ENCODE measurements at places on chromosomes 4 and X.
A peak's percentile ranks its signal among the peaks of the same experiment; 100 is the strongest.

DNA sequence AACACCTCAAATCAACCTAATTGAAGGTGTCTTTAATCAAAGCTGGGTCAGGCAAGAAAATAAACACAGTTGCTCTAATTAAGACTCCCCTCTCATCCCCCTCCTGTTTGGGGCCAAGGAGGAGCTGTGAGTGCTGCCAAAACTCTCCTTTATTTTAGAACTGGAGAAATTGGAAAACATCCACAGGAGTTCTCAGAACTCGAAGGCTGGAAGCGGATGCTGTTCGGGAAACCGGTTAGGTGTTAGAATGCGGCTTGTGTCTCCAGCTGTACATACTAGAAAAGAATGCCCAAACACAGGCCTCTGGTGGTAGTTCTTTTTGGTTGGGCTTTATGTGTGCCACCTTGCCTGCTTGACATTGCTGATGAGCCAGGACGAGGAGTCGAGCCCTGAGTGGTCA lies 118.2 kb downstream of the GPR143 start:
- no peak for DNase-seq

- no peak for DNase-seq
Observed at GRCh38 chrX:17829566-17829965, 31.5 kb downstream of the RAI2 start.

GRCh38 chrX:115561605-115562479 lies 868 bp downstream of the PLS3 start:
- DNase-seq: no peak

GRCh38 chr4:42570221-42570620 lies 86.7 kb downstream of the ATP8A1 start:
- DNase-seq: no peak

- DNase-seq: no peak
Observed at GRCh38 chr4:11495291-11495690, 66.6 kb upstream of the HS3ST1 start.

- no peak for DNase-seq
Observed at GRCh38 chrX:19595043-19595677, 79.9 kb upstream of the MAP3K15 start.

DNA sequence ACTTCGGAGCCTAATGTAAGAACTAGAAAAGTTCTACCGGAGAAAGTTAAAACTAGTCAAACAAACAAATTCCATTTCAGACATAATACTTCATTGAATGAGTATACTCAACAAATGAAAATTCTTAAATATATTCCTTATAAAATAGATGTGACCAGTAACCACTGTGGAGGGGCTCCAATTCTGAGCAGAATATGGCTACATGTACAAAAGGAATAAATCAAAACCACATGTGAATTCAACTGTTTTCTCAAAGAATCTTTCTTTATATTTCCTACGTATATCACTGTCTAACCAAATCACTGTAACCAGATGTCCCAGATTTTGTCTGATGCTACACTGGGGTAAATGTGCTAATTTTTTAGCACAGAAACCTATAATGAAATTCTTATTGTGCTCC lies 49.0 kb downstream of the HTN1 start:
- no peak for DNase-seq

DNA sequence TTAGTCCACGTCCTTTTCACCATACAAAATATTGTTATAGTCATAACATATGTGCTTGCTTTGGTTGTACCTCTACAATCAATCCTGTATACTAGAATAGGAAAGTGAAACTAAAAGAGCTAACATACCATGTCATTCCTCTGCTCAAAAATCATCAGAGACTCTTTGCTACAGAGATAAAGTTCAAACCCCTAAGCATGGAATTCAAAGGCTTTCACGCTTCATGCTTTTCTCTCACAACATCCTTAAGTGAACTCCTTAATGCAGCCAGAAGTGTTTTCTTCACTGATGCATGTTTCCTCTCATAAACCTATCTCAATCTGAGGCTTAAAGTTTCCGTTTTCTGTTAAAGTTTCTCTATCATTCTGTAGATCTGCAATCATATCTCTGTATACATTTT lies 744.6 kb upstream of the IGFBP7 start:
- peak; percentile 2 for DNase-seq

DNA sequence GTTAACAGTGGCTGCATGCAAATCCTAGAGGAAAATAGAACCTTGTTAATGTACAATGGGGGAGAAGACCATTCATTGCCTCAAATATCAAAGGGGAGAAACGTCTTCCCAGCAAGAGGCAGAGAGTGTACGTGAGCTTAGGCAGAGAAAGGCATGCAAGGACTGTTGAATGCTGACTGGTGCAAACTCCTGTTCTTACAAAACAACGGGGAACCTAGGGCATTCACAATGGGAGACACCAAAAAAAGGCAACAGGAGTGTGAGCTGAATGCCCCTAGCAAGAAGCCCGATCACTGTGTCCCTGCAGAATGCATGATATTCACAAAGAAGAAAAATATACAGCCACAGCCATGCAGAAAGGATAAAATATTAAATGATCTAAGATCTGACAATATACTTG lies 184.9 kb downstream of the NSUN7 start:
- DNase-seq: no peak

- DNase-seq: no peak
Observed at GRCh38 chr4:125352521-125352920, 37.8 kb downstream of the FAT4 start.

GRCh38 chr4:85125688-85126087 lies 159.2 kb upstream of the WDFY3 start:
- DNase-seq: no peak

DNA sequence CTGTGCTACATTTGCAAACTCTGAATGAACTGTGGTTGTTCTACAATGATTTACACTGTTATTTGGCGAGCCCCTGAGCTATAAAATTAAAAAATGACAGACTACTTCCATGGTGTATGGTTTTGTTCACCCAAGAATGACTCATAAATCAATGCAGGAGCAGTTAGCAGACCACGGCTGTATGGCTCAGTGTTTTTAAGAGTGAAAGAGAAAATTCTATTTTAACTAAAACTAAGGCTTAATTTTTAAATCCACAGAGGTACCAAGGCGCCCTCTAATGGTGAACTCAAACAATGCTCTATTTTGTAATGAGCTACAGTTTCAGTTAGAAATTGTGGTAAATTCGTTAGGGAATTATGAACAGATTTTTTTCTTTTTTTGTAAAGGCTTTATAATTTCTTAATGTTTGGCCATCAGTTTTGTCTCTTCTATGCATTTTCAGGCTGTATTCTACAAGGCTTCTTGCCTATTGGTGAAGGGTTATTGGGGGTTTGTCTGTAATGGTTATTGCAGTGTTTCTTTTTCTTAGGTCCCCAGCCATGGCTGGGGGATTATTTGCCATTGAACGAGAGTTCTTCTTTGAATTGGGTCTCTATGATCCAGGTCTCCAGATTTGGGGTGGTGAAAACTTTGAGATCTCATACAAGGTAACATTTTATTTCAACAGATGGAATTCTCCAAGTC lies 32.5 kb downstream of the HMGB2 start:
- DNase-seq: peak; percentile 33

DNA sequence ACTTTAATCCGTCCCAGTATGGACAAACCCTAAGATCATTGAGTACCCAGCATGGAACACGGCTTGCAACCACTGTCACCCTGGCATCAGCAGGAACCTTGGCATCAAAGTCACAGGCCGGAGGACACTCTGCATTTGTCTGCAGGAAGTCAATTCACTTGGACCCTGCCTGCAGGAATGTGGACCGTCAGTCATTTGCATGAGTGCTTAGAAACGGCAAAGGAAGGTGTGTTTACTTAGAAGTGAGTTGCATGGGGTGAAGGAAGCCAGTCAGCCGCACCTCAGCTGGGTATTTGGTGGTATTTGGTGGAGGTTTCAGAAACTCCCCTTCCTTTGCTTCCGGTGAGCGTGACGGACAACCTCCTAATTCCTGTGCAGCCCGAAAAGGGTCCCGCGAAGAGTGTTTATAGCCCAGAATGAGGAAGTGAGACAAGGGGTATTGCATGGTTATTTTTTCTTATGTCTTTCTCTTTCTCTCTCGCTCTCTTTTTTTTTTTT lies 15.5 kb downstream of the P2RY8 start:
- peak; percentile 81 for DNase-seq

- DNase-seq: no peak
Observed at GRCh38 chr4:15373363-15373762, 54.5 kb upstream of the C1QTNF7 start.

DNA sequence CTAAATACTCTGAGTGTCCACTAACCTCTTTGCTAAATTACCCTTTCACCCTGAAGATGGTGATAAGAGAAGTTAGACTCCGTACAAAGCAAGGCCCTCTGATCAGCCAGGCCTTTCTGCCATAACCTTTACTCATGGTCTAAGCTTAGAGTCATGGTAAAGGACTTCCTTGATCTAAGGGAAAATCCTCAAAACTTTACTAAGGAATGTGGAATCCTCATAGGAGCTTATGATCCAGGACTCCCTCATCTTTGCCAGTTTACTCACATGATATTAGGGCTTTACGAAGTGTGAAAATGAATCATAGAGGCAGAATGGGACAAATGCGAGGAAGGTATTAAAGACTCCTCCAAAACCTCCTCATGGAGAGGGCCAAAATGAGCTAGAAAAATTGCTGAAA lies 7.9 kb upstream of the FAM13A start:
- no peak for DNase-seq

GRCh38 chr4:137310166-137310565 lies 222.1 kb downstream of the PCDH18 start:
- no peak for DNase-seq

GRCh38 chr4:71253545-71253944 lies 85.3 kb upstream of the SLC4A4 start:
- DNase-seq: no peak

GRCh38 chr4:39233783-39234182 lies 51.5 kb downstream of the WDR19 start:
- no peak for DNase-seq

DNA sequence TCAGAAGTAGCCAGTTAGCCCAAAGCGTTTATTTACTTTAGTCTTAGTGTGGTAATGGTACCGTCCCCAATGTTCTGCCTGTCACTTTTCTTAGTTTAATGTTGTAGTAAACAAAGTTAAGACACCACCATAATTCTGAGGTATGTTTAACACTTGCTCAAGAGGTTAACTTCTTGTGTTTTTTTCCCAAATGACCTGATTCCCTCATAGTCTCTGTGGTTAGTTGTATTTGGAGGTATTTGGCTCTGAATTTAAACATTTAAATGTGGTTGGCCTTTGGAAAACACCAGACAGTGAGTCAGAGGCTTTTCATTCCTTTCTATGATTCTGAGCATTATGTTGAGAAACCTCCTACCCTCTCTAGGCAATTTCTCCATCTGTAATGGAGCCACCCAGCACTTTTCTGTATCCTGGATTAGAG lies 47.9 kb downstream of the CXCL1 start:
- no peak for DNase-seq

DNA sequence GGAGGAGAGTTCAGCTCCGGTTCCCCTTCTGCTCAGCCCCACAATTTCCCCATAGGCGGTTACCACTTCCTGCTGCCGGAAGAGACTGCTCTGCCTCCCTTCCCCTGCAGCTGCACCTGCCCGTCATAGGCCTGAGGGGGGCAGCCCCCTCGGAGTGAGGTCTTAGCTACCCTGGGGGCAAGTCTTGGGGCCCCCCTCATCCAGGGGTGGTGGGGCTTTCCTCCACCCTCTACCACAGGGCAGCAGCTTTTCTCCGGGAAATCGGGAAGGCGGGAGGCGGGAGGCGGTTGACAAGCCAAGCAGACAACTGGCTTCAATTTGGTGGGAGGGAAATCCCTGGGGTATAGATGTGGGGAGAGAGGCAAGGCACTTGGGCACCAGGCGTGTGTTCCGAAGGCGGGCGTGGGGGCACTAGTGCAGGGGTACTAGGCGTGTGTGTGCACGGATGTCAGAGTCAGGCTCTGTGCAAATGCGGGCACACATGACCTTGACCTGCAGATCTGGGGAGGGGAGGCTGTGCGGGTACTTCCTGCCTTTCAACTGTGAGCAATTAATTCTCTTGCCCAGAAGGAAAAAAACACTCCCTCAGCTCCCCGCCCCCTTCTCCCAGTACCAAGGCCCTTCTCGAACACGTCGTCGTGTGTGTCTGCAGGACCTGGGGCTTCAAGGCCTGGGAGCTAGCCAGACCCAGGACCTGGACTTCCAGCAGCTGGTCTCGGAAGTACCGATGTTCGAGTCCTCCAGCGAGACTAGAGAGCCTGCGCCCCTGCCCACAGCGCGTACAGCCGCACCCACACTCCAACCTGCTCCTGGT lies 1.0 kb upstream of the ARHGAP4 start:
- peak; percentile 86 for DNase-seq

GRCh38 chrX:47619486-47620302 lies at the start of gene SYN1:
SYN1 (minus strand) TSS chrX:47619857; CDS start chrX:47619728, 129 bp downstream.
- peak; percentile 94 for DNase-seq

DNA sequence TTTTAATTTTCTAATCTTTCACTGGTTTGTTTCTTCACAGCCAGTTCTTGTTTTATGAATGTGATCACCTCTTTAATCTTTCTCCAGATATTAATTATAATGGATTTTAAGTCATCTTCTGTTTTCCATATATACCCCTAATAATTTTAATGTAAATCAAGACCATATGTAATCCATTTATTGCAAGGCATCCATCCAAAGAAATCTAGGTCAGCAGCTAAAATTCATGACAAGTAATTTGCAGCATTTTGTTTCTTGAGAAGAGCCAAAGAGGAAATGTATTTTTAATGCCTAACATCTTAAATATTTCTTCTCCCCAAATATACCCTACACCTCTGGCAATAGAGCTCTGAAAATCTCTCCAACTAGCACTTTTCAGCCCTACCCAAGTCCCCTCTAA lies 81.1 kb downstream of the SUPT20HL2 start:
- no peak for DNase-seq

DNA sequence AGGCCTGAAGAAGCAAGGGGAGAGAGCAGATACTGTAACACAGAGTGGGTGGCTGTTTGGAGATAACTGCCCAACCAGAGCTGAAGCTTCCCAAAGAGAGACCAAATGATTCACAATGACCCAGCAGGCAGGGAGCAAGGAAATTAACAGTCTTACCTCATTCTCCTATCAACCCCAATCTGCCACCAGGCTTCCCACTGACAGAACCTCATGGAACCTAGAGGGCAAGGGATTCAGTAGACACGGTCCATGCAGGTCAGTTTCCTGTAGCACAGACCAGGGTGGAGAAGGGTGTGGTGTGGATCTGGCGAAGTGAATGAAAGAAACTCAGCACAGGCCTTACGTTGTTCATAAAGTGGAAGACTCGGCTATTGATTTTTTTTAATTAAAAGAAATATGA lies 60.7 kb upstream of the ALB start:
- no peak for DNase-seq

- no peak for DNase-seq
Observed at GRCh38 chrX:80354966-80355465, 65.2 kb upstream of the TENT5D start.

- DNase-seq: no peak
Observed at GRCh38 chr4:167786504-167786903, 305.8 kb upstream of the ANXA10 start.

GRCh38 chr4:177441061-177441802 lies 1.0 kb downstream of the AGA start:
- DNase-seq: peak; percentile 31

GRCh38 chr4:8615921-8616787 lies 23.6 kb downstream of the CPZ start:
- DNase-seq: no peak

DNA sequence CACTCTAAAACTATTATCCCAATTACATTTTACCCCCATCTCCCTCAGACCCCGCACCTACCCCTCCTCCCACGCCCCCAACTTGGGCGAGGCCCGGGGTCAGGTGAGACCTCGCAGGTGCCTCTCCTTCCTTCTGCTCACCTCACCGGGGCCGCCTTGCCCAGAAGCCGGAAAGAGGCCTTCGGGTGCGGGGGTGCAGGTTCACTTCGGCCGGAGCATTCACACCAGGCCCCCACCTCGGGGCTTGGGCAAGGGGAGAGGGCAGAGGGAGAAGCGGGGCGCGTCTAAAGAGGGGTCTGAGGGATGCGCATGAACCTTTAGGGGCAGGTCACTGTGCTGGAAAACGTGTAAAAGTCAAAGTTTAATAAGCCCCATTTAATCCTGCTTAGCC lies 427 bp downstream of the ZNF182 start:
- DNase-seq: no peak

Data from GM20000 (cell line).